ENCODE measurements at places on chromosomes 7 and 10.

GRCh38 chr7:110531186-110531585 lies 559.7 kb upstream of the LRRN3 start:
- DNase-seq = no peak

DNA sequence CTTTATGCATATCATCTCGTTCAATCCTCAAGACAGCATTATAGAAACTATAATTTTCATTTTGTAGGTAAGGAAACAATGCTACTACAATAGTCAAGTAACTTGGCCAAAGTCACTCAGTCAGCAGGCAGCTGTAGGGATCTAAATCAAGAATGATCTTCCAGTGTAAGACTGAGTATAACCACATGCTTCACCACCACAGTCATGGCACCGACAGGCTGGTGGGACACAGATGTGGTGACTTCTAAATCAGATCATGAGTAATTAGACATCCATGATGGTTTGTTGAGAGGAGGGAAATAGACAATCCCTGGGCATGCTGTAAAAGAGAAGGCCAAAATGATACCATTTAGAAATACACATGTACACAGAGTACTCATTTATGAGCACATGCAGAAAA lies 84.1 kb upstream of the ASAH2 start:
- no peak for DNase-seq

DNA sequence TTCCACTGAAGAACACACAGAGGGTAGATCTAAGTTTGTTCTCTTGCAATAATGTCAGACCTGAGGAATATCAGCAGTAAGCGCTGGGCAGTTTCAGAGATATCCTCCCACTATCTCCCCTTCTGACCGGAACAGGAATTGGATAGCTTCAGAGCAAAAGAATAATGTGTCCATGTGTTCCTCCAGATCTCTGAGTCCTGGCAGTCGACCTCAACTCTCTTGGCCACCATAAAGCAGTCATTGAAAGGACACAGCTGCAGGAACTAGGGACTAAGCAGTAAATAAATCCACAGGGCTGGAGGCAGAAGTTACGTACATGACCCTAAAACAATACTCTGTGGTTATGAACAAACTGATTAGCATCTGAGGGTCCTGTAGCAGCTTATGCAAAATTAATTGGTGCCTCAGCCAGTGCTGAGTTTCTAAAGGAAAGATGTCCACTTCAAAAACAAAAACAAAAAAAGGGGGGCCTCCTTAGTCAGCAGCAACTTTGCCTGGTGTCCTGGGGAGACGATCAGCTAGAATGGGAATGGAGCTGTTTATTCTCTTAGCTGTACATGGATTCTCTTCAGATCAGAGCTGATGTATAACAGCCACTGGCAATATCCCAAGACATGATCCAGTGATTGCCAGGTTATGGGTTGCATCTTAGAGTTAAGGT lies 6.4 kb upstream of the PRTFDC1 start:
- DNase-seq = peak; percentile 59

- no peak for DNase-seq
These were observed 179.4 kb upstream of the INHBA start for GRCh38 chr7:41882256-41882655.

GRCh38 chr10:75451831-75452230 lies 20.4 kb downstream of the LRMDA start:
- DNase-seq = no peak

DNA sequence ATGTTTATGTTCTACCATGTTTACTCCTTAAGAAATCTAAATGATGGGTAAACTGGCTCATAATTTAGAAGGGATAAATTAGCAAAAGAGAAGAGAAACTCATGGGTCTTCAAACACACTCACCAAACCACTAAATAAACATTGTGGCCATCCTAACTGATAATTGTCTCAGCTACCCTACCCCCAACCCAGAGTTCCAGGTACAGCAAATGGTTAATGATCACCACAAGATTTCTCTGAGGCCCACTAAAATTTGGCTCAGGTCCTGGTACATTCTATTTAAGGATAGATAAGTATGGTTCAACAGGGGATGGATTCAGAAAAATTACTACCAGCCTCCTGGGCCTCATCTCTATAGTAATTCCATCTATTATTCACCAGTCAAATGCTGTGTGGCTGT lies 21.4 kb downstream of the SLC25A13 start:
- no peak for DNase-seq

DNA sequence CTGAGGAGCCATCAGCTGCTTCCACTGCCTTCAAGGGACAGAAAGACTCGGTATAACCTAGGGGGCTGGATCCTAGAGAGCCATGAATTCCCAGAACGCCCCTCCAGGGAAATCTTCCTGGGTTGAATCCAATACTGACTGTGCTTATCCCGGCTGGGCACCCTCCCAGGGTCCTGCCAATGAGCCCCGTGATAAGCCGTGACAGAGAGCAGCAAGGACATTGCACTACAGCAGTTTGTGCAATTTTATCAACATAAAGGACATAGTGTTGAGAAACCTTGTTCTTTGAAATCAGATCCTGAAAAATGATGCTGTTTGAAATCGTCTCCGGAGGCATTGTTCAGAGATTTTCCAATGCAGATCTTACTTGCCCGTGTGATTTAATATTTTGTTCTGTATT lies 18.8 kb downstream of the AKR1B1 start:
- no peak for DNase-seq

DNA sequence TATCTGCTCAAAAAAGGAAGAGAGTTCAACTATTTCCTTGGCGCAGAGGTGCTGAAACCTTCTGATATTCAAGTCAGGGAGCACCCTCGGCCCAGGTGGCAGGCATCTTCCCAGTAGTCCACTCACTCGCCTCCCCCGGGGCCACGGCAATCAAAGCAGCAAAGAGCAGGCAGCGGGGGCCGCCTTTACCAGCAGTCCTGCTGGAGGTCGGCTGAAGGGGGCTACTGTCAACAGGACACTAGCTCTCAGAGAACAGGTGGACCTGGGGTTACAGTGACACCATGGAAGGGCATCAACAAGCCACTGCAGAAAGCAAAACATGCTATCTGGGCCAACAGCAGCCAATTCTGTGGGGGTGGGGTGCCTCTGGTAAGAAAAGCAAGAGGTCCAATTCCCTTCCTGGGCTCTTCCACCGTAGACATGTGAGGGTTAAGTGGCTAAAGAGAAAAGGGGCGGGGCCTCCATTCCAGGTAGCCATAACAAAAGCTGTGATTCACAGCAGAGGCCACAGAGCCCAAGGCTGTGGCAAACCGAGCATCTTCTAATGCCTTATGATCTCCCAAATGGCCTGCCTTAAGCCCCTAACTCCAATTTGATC lies 9.4 kb downstream of the FZD9 start:
- no peak for DNase-seq

DNA sequence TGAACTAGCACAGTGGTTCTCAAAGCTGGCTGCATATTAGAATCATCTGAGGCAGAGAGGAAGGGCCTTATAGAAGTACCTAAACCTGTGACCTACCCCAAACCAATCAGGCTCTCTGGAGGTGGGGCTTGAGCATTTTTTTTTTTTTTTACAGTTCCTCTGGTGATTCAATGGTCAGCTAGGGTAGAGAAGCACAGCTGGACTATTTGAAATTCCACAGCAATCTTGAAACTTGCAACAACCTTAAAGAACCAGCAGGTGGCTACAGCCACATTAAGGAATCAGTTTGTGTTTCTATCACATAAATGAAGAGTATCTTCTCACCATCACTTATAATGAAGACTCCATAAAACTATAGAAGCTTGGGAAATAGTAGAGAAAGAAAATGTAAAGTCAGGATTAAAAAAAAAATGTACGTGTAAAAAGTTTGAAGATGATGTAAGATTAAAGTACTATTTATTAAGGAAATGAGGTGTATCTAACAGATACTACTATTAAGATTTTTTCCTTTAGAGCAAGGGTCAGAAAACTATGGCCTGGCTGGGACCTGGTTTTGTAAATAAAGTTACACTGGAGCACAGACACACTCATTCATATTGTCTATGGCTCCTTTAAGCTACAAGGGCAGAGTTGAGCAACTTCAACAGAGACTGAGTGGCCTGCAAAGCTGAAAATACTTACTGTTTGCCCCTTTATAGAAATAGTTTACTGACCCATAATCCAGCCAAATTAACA lies 3.8 kb downstream of the RTKN2 start:
- no peak for DNase-seq

- DNase-seq = peak; percentile 31
These were observed 740 bp downstream of the ANXA7 start for GRCh38 chr10:73413108-73413527.

DNA sequence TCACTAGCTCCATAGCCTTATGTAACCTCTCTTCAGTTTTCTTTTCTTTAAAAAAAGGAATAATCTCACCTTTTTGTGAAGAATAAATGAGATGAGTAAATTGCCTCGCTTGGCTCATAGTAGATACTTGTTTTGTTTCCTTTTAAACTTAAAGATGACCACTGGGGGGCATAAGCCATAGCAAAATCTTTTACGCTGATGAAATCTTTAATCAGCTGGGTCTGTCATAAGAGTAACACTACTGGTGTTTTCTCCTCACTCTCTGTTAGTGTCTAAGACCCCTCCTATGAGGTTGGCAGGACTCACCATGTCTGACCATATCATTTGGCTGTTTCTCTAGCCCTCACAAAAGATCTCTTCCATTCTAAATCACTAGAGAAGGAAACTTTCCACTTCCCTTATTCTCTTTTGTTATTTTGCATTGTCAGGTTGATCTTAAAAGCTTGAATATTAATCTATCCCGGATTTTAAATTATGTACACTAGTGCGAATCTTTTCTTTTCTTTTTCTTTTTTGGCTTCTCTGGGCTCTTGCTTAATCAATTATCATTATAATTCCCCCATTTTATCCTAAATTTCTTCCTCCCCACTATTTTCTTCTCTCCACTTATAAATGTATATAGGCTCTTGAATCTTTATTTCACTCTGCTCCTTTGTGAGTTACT lies 12.5 kb downstream of the STAG3 start:
- DNase-seq = no peak

DNA sequence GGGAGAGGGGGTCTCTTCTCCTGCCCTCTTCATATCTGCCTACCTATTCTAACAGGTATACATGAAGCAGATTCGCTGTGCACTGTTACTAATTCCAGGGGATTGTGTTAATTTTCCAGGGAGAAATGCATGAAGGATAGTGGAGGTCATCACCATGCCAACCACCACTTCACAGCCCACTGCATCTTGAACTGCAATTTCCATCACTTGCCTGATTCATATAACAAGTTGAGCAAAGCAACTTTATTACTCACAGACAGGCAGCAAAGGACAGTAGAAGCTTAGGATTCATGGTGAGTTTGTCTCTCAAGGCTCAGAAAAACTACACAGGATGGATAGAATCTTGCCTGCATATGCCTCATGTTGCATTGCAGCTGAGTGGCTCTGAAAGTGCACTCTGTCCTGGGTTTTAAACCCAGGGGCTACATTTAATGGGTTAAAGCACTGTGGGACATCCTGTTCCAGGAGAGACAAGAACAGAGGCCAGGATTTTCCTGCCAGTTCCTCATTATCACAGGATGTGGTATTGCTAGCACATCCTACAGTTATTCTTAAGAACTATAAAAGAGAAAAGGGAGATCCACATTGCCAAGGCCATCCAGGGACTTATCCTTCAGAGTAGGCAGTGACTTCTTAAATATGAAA lies 136.9 kb upstream of the PRSS1 start:
- no peak for DNase-seq
